ENCODE measurements at places on chromosomes 5 and 9. TPM values are rescaled to one million over a fixed set of nuclear protein-coding genes. Genes with fewer than 3 reads are reported as not detected.

- H3K36me3 ChIP-seq: no peaks in the 10 kb centered on the region
- H3K4me1 ChIP-seq: no peaks in the 10 kb centered on the region
- no peak overlapping the region for H3K27ac ChIP-seq
- H3K4me3 ChIP-seq: no peak overlapping the region
- H3K27me3 ChIP-seq: peaks cover 4% of the 10 kb centered on the region
- DNase-seq: no peak
These were observed 49.5 kb downstream of the PTGS1 start for GRCh38 chr9:122420315-122420714.

DNA sequence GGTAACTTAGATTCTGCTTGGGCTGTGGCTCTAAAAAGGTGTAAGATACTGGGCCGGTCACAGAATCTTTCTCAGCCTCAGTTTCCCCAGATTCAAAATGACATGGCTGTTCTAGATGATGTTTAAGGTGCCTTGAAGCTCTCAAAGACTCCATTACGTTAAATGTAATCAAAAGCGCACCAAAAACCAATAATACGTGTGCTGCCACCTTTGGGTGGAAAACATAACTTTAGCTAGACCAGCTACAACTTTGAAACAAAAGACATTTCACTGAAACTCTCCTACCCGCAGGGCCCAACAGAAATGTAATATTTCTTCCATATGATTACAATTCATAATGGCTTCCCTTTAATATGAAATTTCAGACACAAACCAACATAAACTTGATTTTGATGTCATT is 35.0 kb upstream of the PCSK5 start:
- no peaks in the 10 kb centered on the region for H3K27me3 ChIP-seq
- H3K36me3 ChIP-seq: no peaks in the 10 kb centered on the region
- H3K4me1 ChIP-seq: no peaks in the 10 kb centered on the region
- DNase-seq: no peak
- H3K4me3 ChIP-seq: no peak overlapping the region

- no peak overlapping the region for H3K27ac ChIP-seq
- H3K27me3 ChIP-seq: no peaks in the 10 kb centered on the region
- no peak overlapping the region for H3K4me3 ChIP-seq
- no peak for DNase-seq
These were observed 9.2 kb downstream of the SNX18 start for GRCh38 chr5:54526604-54527288.

DNA sequence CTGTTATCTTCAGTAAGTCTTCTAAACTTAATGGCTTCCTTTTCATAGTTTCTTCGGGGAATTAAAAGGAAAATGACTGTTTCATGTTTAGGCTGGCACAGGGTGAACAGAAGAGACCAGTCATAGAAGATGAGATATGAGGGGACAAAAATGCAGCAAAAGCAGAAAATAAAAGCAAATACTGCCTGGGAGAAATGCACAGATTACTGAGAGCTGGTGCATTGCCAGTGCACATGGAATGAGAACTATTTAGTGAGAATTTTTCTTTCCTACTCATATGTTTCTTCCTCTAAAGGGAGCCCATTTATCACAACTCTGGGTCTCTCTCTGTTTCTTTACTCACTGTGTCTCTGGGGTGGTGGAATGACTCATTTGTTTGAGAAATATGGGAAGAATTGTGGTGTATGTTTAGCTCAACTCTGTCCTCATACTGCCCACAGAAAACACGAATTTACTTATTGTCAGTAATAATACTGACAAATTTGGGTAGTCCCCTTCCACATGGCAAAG is 25.9 kb upstream of the ANKRD55 start:
- no peaks in the 10 kb centered on the region for H3K27me3 ChIP-seq
- H3K36me3 ChIP-seq: no peaks in the 10 kb centered on the region
- no peaks in the 10 kb centered on the region for H3K4me1 ChIP-seq
- H3K4me3 ChIP-seq: no peak overlapping the region
- DNase-seq: no peak
- no peak overlapping the region for H3K27ac ChIP-seq

Gene PCDHA10
- total RNA-seq: not detected

Gene FOXD4L3
- not detected for total RNA-seq

Gene ROR2
- total RNA-seq: not detected

DNA sequence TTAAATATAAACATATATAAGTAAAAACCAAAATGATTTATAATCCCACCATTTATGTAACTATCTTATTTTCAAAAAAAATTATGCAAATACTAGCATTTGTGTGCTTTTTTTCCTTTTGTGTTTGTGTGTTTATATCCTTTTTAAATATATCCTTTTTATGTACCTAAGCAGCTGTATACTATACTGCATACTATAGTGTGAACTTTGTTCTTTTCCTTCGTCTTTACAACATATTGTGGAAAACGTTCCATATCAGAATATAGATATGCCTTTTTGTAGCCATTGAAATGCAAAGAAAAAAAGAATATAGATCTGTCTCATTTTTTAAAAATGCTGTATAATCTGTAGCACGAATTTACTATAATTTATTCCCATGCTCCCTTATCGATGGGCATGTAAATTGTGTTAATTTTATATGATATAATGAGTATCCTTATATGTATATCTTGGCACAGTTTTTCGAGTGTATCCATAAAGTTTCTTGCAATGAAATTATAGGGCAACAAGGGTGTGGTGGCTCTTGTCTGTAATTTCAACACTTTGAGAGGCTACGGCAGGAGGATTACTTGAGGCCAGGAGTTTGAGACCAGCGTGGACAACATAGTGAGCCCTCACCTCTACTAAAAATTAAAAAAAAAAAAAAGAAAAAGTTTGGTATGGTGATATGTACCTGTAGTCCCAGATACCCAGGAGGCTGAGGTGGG is 83.3 kb downstream of the STK32A start:
- H3K27me3 ChIP-seq: no peaks in the 10 kb centered on the region

GRCh38 chr9:16434526-16434925 is 435.9 kb downstream of the BNC2 start:
- H3K36me3 ChIP-seq: no peaks in the 10 kb centered on the region
- no peak overlapping the region for H3K4me3 ChIP-seq
- no peak for DNase-seq
- no peaks in the 10 kb centered on the region for H3K4me1 ChIP-seq

Gene KIF20A
- not detected for total RNA-seq

- no peaks in the 10 kb centered on the region for H3K27me3 ChIP-seq
- no peak overlapping the region for H3K27ac ChIP-seq
- no peaks in the 10 kb centered on the region for H3K4me1 ChIP-seq
- DNase-seq: no peak
- H3K36me3 ChIP-seq: no peaks in the 10 kb centered on the region
- no peak overlapping the region for H3K4me3 ChIP-seq
These were observed 142.1 kb downstream of the MED10 start for GRCh38 chr5:6236170-6236793.
